HFFc6 (cell line): ENCODE measurements at places on chromosomes 7 and 10.

DNA sequence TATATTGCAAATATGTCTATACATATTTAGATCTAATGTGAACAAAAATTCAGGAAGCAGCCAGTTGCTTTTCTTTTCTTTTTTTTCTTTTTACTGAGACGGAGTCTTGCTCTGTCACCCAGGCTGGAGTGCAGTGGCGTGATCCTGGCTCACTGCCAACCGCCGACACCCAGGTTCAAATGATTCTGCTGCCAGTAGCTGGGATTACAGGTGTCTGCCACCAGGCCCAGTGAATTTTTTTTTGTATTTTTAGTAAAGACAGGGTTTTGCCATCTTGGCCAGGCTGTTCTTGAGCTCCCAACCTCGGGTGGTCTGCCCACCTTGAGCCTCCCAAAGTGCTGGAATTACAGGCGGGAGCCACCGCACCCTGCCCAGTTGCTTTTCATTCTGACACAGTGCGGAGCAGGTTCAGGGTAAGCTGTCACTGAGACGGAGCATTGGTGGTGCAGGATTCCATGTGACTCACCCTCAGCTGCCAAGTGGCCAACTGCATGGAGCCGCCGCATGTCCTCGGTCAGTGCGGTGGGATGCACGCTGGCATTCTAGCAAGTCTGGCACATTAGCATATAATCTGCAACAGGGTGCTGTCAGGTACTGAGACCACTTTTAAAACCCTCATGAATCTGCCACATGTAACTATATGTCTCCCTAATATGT lies 362.7 kb downstream of the DNAJB6 start:
- DNase-seq, result no peak

GRCh38 chr7:45294559-45294958 lies 137.0 kb downstream of the RAMP3 start:
- no peak for DNase-seq

GRCh38 chr10:93488956-93489528 lies 6.9 kb upstream of the MYOF start:
- DNase-seq, result no peak

GRCh38 chr7:70183278-70183677 lies 585.0 kb downstream of the AUTS2 start:
- no peak for DNase-seq

GRCh38 chr10:123642697-123643096 lies 23.5 kb upstream of the GPR26 start:
- DNase-seq, result no peak

DNA sequence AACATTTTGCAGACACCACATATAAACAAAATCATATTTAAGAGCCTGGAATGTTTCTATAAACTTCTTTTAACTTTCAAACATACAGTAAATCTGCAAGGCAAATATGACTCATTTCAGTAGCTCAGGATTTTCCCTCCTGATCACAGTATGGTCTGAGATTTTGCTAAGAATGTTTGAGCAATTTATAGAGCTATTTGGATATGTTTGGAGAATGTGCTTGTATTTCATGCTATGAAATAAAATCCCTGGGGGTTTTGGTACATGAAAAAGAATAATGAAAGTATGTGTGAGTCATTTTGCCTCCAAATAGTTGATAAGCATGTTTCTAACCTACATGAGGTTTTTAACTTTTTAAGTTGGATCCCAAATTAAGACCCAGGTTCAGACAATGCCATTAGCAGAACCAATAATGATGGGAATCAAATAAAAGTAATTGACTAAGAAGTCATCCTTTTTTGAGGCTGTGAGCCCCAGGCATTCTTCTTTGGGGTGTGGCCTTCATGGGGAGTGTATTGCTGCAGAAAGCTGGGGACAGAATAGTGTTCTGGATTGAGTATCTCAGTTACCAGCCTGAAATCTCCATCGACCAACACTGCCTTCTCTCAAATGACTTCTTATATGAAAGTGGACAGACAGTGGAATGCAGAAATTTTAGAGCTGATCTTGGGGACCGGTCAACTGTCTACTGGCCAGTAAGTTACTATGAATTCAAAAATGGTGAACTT lies 66.1 kb upstream of the AGBL3 start:
- DNase-seq, result peak; percentile 82

- peak; percentile 89 for DNase-seq
Measured at GRCh38 chr10:69861251-69862240, 59.8 kb downstream of the COL13A1 start.
